ENCODE measurements at places on chromosomes 6 and 20.

GRCh38 chr6:63676412-63677114 lies 41.0 kb downstream of the PHF3 start:
- H3K27ac ChIP-seq = no peak overlapping the region
- no peaks in the 10 kb centered on the region for H3K27me3 ChIP-seq
- H3K4me1 ChIP-seq = peaks cover 7% of the 10 kb centered on the region

DNA sequence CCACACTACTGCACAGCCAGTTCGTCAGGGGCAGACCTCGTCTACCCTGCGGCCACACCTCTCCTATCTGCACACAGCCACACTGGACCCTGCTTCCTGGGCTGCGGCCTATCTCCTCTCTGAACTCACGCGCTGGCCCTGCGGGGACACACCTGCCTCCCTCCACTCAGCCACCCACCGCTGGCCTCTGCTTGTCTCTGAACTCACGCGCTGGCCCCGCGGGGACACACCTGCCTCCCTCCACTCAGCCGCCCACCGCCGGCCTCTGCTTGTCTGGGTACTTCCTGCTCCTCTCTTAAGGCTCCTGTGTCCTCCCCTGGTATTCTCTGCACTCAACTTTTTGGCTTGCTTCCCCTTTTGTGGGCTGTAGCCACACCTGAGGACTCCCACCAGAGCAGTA lies 52.3 kb downstream of the HUS1B start:
- DNase-seq = no peak
- no peak overlapping the region for H3K27ac ChIP-seq
- H3K4me1 ChIP-seq = no peaks in the 10 kb centered on the region
- H3K36me3 ChIP-seq = peaks cover 7% of the 10 kb centered on the region

DNA sequence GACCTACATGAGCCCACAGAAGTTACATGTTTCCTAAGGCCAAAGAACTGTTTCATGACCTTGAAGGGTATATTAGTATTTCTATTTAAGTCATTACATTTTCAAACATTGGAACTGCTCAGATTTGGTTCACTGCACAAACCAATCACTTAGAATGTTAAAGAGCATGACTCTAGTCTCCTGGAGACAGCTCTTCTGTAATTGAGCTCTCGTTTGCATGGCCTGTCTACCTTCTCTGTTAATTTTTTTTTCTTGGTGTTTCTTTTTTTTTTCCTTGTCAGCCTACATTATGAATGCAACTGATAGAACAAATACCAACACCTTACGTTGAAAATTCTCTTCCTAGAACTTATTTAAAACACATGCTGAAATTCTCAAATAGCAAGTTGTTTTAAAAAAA lies 860.2 kb upstream of the MAP3K7 start:
- H3K27ac ChIP-seq = no peak overlapping the region
- no peaks in the 10 kb centered on the region for H3K36me3 ChIP-seq
- H3K27me3 ChIP-seq = no peaks in the 10 kb centered on the region
- no peaks in the 10 kb centered on the region for H3K4me1 ChIP-seq
- H3K4me3 ChIP-seq = no peak overlapping the region

GRCh38 chr6:131122516-131122915 lies 12.8 kb upstream of the AKAP7 start:
- no peak for DNase-seq
- no peaks in the 10 kb centered on the region for H3K36me3 ChIP-seq
- H3K27ac ChIP-seq = no peak overlapping the region
- H3K4me3 ChIP-seq = no peak overlapping the region
- peaks cover 8% of the 10 kb centered on the region for H3K4me1 ChIP-seq
- H3K27me3 ChIP-seq = no peaks in the 10 kb centered on the region

- DNase-seq = no peak
- no peaks in the 10 kb centered on the region for H3K36me3 ChIP-seq
- H3K27ac ChIP-seq = no peak overlapping the region
- no peaks in the 10 kb centered on the region for H3K27me3 ChIP-seq
- no peak overlapping the region for H3K4me3 ChIP-seq
- H3K4me1 ChIP-seq = peaks cover 10% of the 10 kb centered on the region
Observed at GRCh38 chr6:45668705-45669104, 291.0 kb upstream of the SUPT3H start.

- H3K4me3 ChIP-seq = no peak overlapping the region
- no peak for DNase-seq
- H3K27ac ChIP-seq = no peak overlapping the region
- no peaks in the 10 kb centered on the region for H3K4me1 ChIP-seq
- H3K27me3 ChIP-seq = no peaks in the 10 kb centered on the region
Observed at GRCh38 chr6:119838043-119838442, 488.5 kb upstream of the MAN1A1 start.

GRCh38 chr6:19268117-19268516 lies 569.1 kb upstream of the ID4 start:
- no peak for DNase-seq
- H3K27ac ChIP-seq = no peak overlapping the region
- H3K4me3 ChIP-seq = no peak overlapping the region
- H3K27me3 ChIP-seq = no peaks in the 10 kb centered on the region
- no peaks in the 10 kb centered on the region for H3K4me1 ChIP-seq
- H3K36me3 ChIP-seq = no peaks in the 10 kb centered on the region

DNA sequence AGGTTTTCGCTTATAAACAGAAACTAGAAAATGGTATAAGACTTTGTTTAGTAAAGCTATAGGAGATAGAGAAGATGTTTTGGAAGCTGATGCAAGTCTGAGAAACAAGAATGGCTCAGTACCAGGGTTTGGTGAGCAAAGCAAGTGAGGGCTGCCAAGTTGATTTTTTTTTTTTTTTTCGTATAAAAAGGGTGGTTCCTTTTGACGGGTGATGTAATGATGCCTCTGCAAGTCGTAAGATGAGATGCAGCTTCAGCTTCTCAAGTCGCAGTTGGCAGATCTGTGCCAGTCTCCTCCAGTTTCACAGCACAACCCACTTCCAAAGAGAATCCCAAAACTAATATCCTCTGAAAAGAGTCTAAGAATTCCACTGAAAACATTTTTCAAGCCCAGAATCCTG lies 252.8 kb upstream of the CDH4 start:
- no peaks in the 10 kb centered on the region for H3K36me3 ChIP-seq
- no peaks in the 10 kb centered on the region for H3K27me3 ChIP-seq
- no peak for DNase-seq
- no peak overlapping the region for H3K4me3 ChIP-seq
- no peaks in the 10 kb centered on the region for H3K4me1 ChIP-seq
- no peak overlapping the region for H3K27ac ChIP-seq
